Uterus (tissue), 4 donors: ENCODE measurements at places on chromosomes 2 and 18.

DNA sequence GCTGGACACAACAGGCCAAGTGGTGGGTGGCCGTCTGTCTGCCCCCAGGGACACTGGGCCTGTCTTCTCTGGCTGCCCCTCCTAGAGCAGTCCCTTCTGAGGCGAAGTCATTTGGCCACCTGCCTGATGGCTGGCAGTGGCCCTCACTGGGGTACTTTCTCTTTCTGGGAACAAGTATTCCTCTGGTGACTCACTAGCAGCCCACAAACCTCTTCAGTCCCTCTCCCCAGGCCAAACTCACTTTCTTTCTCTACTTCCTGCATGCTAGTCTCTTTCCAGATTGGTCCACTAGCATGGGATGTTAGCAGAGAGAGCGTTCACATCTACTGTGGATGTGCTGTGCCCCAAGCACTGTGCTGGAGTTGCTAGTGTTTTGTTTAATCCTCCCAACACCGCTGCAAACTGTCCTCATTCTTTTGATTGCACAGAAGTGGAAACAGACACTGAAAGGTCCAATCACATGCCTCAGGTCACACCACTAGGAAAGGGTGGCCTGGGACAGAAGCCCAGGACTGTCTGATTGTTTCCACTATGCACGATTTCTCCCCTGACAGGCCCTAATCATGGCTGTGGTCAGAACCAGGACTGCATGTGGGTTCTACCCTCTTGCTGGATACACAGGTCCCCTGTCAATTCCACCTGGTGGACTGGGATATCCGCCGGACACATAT is 5.2 kb downstream of the DYSF start:
- no peak overlapping the region for H3K27ac ChIP-seq
- no peak overlapping the region for H3K4me3 ChIP-seq
- H3K4me1 ChIP-seq = no peaks in the 10 kb centered on the region
- no peaks in the 10 kb centered on the region for H3K27me3 ChIP-seq
- H3K36me3 ChIP-seq = no peaks in the 10 kb centered on the region

- no peaks in the 10 kb centered on the region for H3K36me3 ChIP-seq
- no peak overlapping the region for H3K4me3 ChIP-seq
- DNase-seq = no peak
- no peaks in the 10 kb centered on the region for H3K4me1 ChIP-seq
- no peaks in the 10 kb centered on the region for H3K27me3 ChIP-seq
Measured at GRCh38 chr2:170237572-170238120, 59.7 kb downstream of the MYO3B start.

DNA sequence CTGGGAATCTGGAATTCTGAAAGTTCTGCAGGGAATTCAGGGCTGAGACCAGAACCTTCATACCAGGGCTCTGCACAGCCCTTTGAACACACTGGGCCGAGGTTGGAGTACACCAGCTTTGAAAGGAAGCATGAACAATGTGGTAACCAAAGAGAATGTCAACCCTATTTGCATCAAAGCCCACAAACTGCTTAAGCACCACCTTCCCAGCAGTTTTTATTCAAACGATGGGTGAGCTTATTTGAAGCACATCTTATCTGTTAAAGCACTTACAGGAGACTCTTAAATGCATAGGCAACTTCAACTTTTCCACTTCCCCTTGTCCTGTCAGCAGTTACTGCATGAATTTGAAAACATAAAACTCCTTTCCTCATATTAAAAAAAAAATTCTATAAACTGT is 96.6 kb downstream of the TXNL1 start:
- H3K36me3 ChIP-seq = no peaks in the 10 kb centered on the region
- H3K27ac ChIP-seq = no peak overlapping the region
- no peak overlapping the region for H3K4me3 ChIP-seq
- no peak for DNase-seq
- H3K4me1 ChIP-seq = no peaks in the 10 kb centered on the region

GRCh38 chr2:62254424-62255266 is 58.7 kb downstream of the B3GNT2 start:
- H3K4me3 ChIP-seq = no peak overlapping the region
- no peak overlapping the region for H3K27ac ChIP-seq
- DNase-seq = no peak

DNA sequence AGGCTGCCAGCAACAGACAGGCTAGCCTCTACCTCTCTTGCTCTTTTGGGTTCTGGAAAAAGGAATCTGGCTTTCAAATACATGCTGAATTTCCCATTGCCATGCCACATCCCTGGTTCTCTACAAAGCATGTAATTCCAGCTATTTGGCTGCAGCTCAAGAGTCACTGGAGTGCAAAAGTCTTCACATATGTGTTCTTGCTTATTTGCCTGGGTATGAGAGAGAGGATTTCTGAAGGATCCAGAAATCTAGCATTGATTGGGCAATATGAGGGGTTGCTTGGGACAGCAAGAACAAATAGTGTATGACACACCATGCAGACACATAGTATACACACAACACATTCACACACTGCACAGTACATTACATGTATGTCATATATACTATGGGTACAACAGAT is 30.7 kb upstream of the LGALSL start:
- no peaks in the 10 kb centered on the region for H3K4me1 ChIP-seq
- DNase-seq = no peak
- no peaks in the 10 kb centered on the region for H3K36me3 ChIP-seq
- no peaks in the 10 kb centered on the region for H3K27me3 ChIP-seq
- no peak overlapping the region for H3K4me3 ChIP-seq

DNA sequence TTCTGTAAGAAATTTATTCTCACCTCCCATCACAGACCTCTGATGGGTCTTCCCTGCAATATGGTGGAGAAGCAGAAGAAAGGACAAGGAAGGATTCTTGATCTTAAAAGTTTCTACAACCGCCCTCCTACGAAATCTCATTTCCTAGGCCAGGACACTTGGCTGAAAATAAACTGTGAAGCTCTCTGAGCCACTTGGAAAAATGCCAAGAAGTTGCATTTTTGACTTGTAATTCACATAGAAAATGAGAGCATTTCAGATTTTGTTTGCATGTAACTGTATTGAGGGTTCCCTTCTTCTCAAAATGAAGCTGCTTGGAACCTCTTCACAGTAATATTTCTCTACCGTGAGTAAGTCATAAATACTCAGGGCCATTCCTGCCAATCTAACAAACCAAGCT is 458.3 kb upstream of the SLC14A2 start:
- H3K27ac ChIP-seq = no peak overlapping the region
- H3K36me3 ChIP-seq = no peaks in the 10 kb centered on the region
- no peak overlapping the region for H3K4me3 ChIP-seq
- H3K27me3 ChIP-seq = no peaks in the 10 kb centered on the region

GRCh38 chr2:152481881-152482583 is 147.1 kb downstream of the FMNL2 start:
- no peak for DNase-seq
- H3K27me3 ChIP-seq = no peaks in the 10 kb centered on the region
- no peak overlapping the region for H3K27ac ChIP-seq
- no peak overlapping the region for H3K4me3 ChIP-seq
- H3K4me1 ChIP-seq = no peaks in the 10 kb centered on the region

DNA sequence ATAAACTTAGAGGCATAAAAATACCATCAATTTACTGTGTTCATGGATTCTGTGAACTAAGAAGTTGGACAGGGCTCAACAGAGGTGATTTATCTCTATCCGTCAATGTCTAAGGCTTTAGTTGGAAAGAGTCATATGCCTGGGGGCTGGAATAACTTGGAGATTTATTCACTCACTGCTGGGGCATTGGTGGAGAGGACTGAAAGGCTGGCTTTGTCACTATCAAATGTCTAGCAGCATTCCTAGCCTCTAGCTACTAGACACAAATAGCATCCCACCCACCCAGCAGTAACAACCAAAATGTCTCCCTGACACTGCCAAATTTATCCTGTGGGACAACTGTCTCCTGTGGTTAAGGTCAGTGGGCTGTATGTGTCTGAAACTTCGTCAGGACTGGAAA is 71.0 kb downstream of the EVA1A start:
- no peaks in the 10 kb centered on the region for H3K36me3 ChIP-seq
- no peaks in the 10 kb centered on the region for H3K4me1 ChIP-seq
- no peaks in the 10 kb centered on the region for H3K27me3 ChIP-seq
- no peak for DNase-seq

DNA sequence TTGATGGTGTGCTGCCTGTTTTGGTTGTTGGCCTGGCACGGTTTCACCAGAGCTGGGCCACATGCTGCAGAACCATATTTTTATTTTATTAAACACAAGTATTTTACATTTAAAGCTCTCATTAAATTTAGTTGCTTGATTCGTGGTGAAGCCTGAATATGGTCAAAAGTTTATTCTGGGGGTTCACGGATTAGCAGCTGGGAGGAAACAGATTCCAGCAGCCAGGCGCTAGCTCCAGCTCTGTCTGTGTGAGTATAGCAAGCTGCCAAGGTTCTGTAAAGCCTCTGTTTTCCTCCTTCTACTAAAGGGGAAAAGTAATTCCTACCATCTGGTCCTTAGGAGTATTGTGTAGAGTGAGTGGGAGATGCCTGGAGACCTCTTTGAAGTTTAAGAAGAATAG is 22.5 kb downstream of the GATA6 start:
- DNase-seq = no peak
- no peaks in the 10 kb centered on the region for H3K27me3 ChIP-seq
- H3K4me1 ChIP-seq = peaks cover 22% of the 10 kb centered on the region
- H3K27ac ChIP-seq = peak overlapping the region; percentile 85

- no peak overlapping the region for H3K4me3 ChIP-seq
- no peaks in the 10 kb centered on the region for H3K4me1 ChIP-seq
- H3K27me3 ChIP-seq = no peaks in the 10 kb centered on the region
- no peak overlapping the region for H3K27ac ChIP-seq
- DNase-seq = no peak
Measured at GRCh38 chr2:149143734-149144133, 105.2 kb downstream of the LYPD6B start.

DNA sequence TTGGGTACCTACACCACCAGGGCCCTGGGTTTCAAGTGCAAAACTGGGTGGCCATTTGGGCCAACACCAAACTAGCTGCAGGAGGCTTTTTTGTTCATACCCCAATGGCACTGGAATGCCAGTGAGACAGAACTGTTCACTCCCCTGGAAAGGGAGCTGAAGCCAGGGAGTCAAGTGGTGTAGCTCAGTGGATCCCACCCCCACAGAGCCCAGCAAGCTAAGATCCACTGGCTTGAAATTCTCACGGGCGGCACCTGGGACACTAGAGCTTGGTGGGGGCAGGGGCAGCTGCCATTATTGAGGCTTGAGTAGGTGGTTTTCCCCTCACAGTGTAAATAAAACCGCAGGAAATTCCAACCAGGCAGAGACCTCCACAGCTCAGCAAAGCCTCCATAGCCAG is 46.0 kb upstream of the FAM110C start:
- no peaks in the 10 kb centered on the region for H3K4me1 ChIP-seq
- H3K4me3 ChIP-seq = no peak overlapping the region

DNA sequence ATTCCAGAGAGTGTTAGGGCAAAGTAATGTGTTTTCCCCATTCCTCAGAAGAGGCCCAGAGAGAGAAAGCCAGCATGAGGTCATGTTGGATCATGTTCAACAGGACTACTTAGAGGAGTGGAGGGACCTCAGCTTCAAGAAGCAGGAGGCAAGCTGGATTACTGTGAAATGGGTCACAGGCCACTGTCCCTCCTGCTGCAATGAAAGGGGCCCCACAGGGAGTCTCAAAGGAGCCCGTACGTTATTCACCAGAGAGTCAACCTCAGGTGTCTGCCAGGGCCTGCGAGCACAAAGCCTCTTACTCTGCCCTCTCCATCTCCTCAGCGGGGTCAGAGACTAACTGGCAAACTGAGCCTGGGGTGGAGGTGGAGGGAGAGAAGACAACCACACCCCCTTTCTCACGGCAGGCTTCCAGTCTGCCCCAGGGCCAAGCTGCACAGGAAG is 27.2 kb upstream of the ACYP2 start:
- no peaks in the 10 kb centered on the region for H3K27me3 ChIP-seq
- DNase-seq = no peak
- H3K27ac ChIP-seq = no peak overlapping the region
- no peaks in the 10 kb centered on the region for H3K4me1 ChIP-seq
- no peaks in the 10 kb centered on the region for H3K36me3 ChIP-seq

DNA sequence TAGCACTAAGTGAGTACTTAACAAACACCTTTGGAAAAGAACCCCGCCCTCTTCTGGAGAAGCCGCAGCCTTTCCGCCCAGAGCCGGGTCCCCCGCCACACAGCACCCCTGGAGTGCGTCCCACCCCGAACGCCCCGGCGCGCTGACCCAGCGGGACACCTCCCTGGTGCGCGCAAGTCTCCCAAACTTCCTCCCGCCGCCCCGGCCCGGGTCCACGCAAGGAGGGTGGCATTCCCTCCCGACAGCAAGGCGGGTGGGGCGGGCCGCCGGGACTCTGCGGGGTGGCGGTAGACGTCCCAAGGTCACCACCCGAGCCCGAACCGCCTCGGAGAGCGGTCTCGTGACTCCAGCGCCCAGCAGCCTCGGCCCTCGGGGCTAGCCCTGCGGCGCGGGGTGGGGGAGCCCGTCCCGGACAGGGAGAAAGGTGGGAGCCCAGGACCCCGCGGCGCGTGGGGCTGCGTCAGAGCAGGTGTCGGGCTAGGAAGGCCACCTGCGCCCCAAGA is 598 bp downstream of the CCDC93 start:
- H3K27ac ChIP-seq = peak overlapping the region; percentile 81
- H3K4me3 ChIP-seq = peak overlapping the region; percentile 87
- no peaks in the 10 kb centered on the region for H3K27me3 ChIP-seq
- no peaks in the 10 kb centered on the region for H3K36me3 ChIP-seq

DNA sequence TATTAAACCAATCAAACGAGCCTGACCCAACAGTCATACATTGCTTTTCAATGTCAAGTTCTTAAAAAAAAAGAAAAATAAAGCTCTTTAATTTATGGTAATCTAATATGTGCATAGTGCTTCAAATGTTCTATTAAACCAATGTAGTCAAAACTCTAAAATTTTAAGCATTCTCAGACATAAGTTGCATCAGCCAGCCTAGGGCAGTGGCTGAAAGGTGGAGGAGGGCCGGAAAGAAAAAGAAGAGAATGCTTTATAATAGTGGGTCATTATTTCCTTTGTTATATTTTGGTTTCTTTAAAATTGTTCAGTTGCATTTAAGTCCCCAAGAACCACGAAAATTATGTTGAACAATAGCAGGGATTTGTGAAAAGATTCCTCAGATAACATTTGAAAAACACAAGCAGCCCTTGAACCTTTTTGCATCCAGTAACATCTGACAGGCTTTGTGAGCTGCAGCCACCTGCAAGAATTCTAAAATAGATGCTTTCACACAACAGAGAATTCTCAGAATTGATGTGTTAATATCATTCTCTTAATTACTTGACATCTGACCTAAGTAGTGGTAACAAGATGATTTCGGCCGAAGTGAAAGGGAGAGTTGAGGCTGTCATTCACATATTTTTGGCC is 252.1 kb downstream of the CDCA7 start:
- no peak overlapping the region for H3K27ac ChIP-seq
- no peaks in the 10 kb centered on the region for H3K27me3 ChIP-seq
- no peaks in the 10 kb centered on the region for H3K4me1 ChIP-seq
- no peaks in the 10 kb centered on the region for H3K36me3 ChIP-seq

GRCh38 chr2:209383212-209383611 is 40.6 kb upstream of the MAP2 start:
- no peaks in the 10 kb centered on the region for H3K4me1 ChIP-seq
- no peaks in the 10 kb centered on the region for H3K27me3 ChIP-seq
- H3K4me3 ChIP-seq = no peak overlapping the region
- no peak for DNase-seq
- H3K27ac ChIP-seq = no peak overlapping the region

- H3K4me3 ChIP-seq = no peak overlapping the region
- H3K36me3 ChIP-seq = no peaks in the 10 kb centered on the region
- no peak for DNase-seq
Measured at GRCh38 chr2:58271826-58272225, 30.7 kb upstream of the FANCL start.

GRCh38 chr2:196422361-196422760 is 217.2 kb upstream of the CCDC150 start:
- no peaks in the 10 kb centered on the region for H3K27me3 ChIP-seq
- DNase-seq = no peak
- no peaks in the 10 kb centered on the region for H3K4me1 ChIP-seq
- H3K27ac ChIP-seq = no peak overlapping the region
- H3K4me3 ChIP-seq = no peak overlapping the region
